ENCODE measurements at places on chromosomes 6 and 20.

DNA sequence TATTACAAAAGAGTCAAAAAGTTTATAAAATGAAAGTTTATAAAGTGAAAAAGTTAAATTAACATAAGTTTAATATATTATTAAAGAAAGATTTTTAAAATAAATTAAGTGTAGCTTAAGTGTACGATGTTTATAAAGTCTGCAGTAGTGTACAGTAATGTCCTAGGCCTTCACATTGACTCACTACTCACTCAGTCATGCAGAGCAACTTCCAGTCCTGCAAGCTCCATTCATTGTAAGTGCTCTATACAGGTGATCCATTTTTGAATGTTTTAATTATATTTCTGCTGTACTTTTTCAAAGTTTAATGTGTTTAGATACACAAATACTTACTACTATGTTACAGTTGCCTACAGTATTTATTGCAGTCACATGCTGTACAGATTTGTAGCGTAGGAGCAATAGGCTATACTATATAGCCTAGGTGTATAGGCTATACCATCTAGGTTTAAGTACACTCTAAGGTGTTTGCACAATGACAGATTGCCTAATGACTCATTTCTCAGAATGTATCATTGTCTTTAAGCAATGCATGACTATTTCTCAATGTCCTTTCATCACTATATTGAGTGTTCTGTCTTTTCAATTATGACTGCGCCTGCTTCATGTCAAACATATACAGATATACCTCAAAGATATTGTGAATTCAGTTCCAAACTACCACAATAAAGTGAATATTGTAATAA is 1110.3 kb upstream of the MAP3K7 start:
- no peak for DNase-seq

DNA sequence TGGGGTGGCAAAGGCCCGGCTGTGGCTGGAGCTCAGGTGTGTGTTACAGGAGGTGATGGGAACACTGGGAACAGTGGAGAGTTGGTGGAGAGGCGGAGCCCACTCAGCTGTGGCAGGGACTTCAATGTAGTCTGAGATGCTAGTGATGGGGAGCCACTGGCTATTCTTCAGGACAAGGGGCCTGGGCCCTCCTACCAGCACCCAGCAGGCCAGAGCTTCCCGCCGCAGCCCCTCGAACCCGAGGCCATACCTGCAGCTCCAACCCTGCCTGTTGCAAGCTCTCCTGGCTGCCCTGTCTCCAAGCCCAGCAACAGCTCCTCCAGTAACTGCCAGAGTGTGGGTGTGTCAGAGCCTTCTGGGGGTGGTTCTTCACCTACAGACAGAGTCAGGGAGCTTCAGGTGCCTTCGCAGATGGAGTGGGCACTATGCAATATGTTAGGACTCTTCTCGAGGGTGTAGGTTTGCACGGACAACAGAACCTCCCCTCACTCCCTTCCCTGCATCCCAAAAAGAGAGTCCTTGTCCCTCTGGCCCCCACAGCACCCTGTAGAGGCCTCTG is 146.2 kb upstream of the MLN start:
- DNase-seq, result no peak

DNA sequence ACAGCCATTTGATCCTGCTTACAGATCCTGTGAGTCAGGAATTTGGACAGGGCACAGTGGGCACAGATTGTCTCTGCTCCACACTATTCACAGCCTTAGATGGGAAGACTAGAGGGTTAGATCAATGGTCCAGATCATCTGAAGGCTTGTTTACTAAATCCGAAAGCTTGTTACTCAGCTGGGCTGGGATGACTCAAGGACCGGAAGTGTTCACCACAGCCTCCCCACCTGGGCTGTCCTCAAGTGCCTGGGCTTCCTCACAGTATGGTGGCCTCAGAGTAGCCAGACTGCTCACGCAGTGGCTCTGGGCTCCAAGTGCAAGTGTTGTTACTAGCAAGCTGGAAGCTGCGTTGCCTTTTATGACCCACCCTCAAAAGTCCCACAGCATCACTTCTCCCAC is 75.4 kb upstream of the INSM1 start:
- DNase-seq, result peak; percentile 8

GRCh38 chr20:32535316-32535952 is 49.7 kb downstream of the NOL4L start:
- DNase-seq, result no peak

DNA sequence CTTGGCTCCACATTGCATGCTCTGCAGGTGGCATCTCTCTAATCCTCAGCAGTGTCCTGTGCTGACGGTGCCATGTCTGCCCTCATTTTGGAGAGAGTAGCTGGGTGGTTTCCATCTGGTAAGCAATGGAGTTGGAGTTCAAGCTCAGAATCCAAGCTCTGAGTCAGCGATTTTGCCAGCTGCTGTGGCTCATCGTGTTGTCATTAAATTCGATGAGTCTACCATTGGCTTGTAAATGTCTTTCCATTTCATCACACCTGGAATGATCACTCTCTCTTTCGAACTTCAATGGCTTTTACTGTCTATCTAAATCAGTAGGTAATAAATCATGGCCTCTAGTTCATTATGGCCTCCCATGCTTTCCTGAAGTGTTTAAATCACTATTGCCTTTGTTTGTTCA is 378.5 kb upstream of the TSHZ2 start:
- no peak for DNase-seq

DNA sequence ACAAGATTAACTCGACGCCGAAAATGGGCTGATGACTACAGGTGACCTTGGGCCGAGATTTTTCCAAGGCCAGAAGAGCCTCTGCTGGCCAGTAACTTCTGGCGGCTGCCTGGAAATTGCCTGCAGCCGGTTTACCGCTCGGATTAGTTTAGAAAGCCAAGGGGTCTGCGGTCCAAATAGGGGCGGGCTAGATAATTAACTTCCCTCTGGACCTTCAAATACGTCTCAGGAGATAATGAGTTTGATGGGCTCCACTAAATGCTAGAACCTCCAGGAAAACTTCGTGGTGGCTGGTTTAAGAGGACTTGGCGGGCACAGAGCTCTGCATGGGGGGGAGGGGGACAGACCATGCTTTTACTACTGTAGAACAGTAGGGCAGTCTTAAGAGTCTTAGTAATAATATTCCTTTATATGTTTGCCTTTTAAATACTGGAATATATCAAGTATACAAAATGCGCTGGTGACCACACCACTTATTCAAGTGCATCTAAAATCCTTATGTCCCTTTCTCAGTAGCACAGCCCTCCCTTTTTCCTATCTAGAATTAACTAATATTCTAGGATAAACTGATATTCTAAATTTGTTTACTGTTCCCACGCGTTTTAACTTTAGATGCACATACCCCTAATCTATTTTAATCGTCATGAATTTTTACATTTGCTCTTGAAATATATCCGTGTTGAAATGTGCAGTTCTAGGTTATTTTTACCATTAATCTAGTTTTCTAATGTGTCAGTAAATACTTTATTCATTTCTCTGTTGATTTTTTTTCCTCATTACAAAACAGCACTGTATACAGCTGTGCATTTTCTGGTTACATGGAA is 107.5 kb upstream of the PRSS16 start:
- DNase-seq, result peak; percentile 50

GRCh38 chr6:51273228-51273961 is 454.7 kb downstream of the TFAP2B start:
- no peak for DNase-seq

GRCh38 chr20:10739566-10739965 is 65.8 kb upstream of the JAG1 start:
- no peak for DNase-seq

- no peak for DNase-seq
Observed at GRCh38 chr6:103872678-103873077, 987.0 kb downstream of the HACE1 start.

GRCh38 chr6:3755637-3756545 is 4.4 kb upstream of the PXDC1 start:
- DNase-seq, result no peak

GRCh38 chr6:75502884-75503283 is 9.3 kb upstream of the FILIP1 start:
- DNase-seq, result no peak

GRCh38 chr6:131890091-131890490 is 61.1 kb downstream of the CCN2 start:
- DNase-seq, result no peak

- DNase-seq, result no peak
Observed at GRCh38 chr20:3687655-3688054, 5.8 kb upstream of the ADAM33 start.

GRCh38 chr6:166658792-166659150 is 31.7 kb upstream of the RPS6KA2 start:
- no peak for DNase-seq

GRCh38 chr6:75759207-75759606 is 10.2 kb downstream of the MYO6 start:
- DNase-seq, result no peak

GRCh38 chr6:169618526-169619490 is 83.0 kb downstream of the WDR27 start:
- DNase-seq, result no peak

GRCh38 chr6:34155471-34156300 is 9.8 kb upstream of the GRM4 start:
- no peak for DNase-seq

- DNase-seq, result no peak
Observed at GRCh38 chr6:140772576-140772975, 1360.1 kb upstream of the GJE1 start.

DNA sequence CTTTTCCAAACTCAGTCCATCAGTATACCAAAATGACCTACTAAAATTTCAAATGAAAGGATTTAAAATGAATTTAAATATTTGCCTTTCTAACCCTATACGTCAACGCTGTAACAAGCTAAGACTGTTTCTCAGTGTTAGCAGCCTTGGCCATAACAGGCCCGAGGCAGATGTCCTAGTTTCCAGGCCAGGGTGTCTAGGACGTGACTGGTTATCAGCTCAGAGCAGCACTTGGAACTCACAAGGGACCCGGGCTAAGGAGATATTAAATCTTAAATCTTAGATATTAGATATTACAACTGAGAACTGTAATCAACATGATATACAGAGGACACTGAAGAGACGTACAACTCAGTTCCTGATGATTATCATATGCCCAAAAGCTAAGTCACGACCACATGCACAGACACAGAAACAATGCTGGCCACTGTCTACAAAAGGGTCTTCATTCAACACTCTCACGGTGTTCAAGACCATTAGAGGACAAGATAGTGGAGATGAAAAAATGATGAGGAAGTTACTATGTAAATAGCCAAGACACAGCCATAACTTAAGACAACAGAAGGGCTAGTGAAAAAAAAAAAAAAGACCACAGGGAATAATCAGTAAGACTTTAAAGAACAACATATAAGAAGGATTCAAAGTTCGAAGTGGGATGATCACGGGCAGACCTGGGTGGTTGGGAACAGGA is at the start of gene CLDN20:
TSS of gene CLDN20 (plus strand) at position 641 of the 691 bp plus-strand sequence. CDS start 11,707 bp downstream, outside the sequence.
- DNase-seq, result no peak

DNA sequence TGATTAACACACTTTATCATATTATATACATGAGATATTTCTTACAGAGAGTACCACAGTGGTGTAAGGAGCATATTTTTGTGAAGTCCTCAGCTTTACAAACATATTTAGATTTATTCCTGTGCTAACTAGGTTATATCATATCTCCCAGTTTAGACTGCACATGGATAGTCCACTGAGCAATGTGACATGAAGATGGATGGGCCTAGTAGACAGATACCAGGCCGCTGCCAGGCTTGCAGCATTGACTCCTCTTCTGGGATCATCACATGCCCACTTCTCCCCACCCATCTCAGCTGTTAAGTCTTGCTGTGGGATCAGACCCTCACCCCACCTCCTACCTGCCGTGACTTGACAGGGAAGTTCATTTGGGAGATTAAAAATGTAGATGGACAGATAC is 95.8 kb downstream of the SLX4IP start:
- DNase-seq, result no peak

- DNase-seq, result no peak
Observed at GRCh38 chr6:4973415-4973814, 30.4 kb downstream of the RPP40 start.

GRCh38 chr6:83511901-83512681 is at the start of gene PRSS35:
PRSS35 (plus strand) TSS chr6:83512534; CDS start chr6:83523442, 10,908 bp downstream.
- peak; percentile 21 for DNase-seq

GRCh38 chr20:17621229-17621968 is 51.5 kb downstream of the DSTN start:
- no peak for DNase-seq

DNA sequence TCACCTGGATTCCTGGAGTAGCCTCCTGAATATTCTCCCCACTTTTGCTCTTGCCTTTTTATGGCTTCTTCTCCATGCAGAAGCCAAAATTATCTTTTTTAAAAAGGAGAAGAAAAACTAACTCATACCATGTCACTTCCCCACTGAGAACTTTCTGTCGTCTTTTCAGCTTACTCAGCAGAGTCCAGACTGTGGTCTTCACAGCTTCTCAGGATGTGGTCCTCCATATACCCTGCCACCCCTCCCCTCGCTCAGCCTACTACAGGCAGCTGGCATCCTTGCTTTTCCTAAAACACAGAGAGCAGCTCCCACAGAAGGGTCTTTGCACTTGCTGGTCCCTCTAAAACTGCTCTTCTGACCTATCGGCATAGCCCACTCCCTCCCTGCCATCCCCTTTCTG is 89.4 kb upstream of the ISM1 start:
- DNase-seq, result no peak

- no peak for DNase-seq
Observed at GRCh38 chr6:305371-306206, 13.3 kb downstream of the DUSP22 start.

DNA sequence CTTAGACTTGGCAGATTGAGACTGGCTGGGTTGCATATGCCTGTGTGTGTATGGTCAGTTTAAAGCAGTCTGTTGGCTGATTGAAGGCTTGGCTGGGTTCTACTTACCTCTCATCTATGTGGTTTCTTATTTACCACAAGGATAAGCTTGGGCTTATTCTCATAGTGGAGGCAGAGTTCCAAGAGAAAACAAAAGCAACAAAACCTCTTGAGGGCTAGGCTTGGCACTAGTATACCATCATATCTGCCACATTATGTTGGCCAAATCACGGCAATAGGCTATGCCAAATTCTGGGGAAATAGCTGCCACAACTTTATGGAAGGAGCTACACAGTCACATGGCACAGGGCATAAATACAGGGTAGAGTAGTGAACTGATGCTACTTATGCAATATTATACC is 714.1 kb downstream of the CBLN4 start:
- DNase-seq, result no peak

DNA sequence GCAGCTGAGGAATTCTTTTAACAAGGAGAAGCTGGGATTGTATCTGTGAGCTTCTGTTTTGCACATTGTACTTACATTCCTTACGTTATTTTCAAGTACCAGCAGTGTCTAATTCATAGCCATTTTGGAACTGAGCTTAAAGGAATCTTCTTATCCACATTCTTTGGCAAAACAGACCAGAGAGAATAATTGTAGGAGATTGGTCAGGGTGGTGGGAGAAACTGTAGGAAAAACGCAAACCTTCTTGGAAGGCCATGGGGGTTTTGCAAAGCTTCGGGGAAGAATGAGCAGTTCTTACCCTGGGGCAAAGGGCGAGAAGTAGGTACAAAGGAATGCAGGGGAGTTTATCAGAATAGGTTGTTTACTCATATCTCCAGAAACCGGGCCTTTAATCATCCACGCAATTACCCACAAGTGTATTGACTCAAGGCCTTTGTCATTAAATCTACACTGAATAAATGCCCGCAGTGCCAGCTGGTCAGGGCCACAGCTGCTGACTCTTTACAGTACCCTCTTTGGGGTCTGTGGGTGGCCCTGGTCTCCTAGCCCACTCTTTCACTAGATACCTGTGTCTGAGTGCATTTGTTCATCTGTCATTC is 39.6 kb upstream of the SPTLC3 start:
- DNase-seq, result no peak

- DNase-seq, result no peak
Observed at GRCh38 chr20:40683221-40683893, 5.7 kb downstream of the MAFB start.

All from activated CD4-positive, alpha-beta T cell treated with anti-CD3 and anti-CD28 coated beads, Interleukin-2, amount 50 U/mL, for 48 hours (primary cell).